ENCODE measurements at places on chromosomes 7 and 10.

DNA sequence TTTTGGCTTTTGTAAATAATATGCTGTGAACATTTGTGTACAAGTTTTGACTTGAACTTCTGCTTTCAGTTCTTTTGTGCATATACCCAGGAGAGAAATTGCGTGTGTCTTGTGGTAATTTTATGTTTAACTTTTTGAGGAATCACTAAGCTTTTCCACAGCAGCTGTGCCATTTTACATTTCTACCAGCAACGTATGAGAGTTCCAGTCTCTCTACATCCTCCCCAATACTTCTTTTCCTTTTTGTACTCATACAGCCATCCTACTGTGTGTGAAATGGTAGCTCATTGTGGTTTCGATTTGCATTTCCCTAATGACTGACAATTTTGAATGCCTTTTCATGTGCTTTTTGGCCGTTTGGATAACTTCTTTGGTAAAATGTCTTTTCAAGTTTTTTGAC is 66.3 kb upstream of the INHBA start:
- no peak for DNase-seq

DNA sequence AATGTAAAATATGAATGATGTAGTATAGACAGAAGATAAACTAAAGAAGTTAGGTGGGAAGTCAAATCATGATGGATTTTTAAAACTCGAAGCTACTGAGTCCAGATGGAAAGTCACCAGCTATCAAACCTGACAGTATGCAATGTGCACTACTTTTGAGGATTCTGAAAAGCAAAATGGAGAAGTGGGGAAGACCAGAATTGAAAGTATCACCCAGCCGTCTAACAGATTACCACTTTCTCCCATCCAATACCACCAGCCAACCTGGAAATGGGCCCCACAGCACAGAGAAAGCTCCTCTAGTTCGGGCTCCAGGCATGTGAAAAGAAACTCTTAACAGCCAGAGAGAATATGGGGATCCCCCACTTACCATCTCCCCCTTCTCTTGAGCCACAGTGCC is 67.9 kb upstream of the SRRM3 start:
- DNase-seq, result no peak

GRCh38 chr7:136053689-136054485 is 76.7 kb upstream of the MTPN start:
- DNase-seq, result no peak

DNA sequence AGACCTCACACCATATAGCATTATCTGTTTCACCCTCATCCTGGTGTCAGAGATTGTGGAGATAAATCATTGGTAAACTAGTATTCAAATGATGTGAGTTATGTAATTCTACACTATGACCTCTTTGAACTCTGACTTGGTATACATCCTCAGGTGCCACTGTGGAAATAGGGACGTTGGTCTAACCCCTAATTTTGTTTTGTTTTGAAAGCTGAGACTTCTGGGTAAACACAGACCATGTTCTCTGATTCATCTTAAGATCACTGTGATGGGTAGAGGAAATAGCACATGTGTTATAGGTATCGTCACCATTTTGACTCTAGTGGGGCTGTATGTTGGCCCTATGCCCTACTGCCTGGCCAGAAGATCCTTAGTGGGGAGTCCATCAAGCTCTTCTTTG is 241.6 kb downstream of the CCDC7 start:
- no peak for DNase-seq

GRCh38 chr10:69969977-69970376 is 82.7 kb upstream of the MACROH2A2 start:
- no peak for DNase-seq

DNA sequence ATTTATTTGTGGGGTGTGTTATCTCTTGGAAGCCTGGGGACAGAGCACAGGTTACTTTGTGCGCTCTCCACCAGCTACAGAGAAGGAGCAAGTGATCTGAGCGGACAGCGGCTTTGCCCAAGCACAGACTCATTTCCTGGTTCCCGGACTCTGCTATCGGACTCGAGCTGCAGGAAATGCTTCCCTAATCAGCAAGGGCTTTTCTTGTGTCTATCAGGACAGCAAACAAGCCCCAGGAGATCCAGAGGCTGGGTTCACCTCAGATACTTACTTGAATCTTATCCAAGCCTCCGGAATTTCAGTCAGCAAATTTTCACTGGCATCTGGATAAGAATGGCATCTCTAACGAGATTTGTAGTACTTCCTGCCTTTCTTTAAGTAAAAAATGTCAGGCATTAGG is 27.8 kb downstream of the MRC1 start:
- DNase-seq, result no peak

DNA sequence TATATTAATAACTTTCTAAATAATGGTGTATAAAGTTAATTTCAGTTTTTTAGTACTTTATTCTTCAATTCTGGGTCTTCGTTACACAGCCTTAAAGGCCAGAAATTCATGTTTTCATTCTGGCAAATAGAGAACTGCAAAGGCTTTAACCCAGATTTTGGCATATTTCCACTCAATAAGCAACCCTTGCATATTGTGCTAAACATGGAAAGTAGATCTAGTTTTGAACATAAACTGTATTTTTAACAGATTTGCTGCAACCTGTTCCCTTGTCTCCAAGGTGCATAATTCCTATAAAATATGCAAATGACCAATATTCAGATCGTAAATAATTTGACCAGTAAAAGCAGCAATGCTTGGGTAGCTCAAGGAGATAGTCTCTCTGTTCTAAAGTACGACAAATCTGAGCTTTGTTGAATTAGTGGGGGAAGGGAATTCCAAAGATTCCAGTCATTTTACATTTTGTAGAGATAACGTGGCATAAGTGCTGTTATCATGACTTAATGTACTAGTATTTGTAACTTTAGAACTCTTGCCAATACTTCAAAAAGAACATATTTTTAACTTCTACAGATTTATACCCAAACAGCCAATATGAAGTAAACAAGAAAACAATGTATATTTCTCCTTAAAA is 46.4 kb upstream of the RSBN1L start:
- DNase-seq, result no peak

- no peak for DNase-seq
Observed at GRCh38 chr7:135158874-135159273, 11.0 kb downstream of the TMEM140 start.

DNA sequence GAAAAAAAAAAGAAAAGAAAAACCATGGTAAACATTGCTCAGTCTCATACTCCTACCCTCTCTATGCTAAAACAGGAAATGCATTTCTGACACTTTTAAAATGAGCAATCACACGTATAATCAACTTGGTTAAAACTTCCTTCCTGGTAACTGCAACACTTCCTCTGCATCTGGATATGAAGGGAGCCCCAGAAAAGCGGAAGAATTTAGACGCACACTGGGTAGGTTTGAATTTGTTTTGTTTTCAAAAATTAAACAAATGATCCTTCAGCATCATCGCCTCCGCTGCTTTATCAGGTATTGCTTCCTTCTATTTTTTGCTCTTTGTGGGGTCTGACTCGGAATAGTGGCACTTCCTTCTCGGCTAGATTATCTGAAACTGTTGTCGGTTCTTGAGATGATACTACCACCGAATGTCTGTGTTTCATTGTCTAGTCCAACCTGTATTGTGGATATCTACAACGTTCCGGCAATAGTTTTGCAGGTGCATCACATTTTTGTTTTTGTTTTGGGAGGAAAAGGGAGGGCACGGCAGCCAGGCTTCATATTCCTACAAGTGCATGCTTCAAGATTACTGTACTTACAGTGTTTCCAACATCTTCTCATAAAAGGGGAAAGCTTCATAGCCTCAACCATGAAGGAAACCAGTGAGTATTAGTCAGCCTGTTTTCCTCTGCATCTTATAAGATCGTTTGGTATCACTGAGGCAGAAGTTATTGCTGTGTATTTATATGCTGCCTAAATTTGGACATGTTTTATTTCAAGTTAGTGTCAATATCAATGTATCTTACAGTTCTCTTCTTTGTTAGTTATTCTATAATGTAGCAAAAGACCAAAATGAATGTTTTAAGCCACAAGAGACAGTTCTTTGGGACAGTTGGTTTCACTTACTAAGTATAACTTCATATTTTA is at the start of gene PIK3CG:
Gene PIK3CG, plus strand, starts transcription at position 153 of the 912 bp plus-strand sequence. CDS start 2,280 bp downstream, outside the sequence.
- no peak for DNase-seq

DNA sequence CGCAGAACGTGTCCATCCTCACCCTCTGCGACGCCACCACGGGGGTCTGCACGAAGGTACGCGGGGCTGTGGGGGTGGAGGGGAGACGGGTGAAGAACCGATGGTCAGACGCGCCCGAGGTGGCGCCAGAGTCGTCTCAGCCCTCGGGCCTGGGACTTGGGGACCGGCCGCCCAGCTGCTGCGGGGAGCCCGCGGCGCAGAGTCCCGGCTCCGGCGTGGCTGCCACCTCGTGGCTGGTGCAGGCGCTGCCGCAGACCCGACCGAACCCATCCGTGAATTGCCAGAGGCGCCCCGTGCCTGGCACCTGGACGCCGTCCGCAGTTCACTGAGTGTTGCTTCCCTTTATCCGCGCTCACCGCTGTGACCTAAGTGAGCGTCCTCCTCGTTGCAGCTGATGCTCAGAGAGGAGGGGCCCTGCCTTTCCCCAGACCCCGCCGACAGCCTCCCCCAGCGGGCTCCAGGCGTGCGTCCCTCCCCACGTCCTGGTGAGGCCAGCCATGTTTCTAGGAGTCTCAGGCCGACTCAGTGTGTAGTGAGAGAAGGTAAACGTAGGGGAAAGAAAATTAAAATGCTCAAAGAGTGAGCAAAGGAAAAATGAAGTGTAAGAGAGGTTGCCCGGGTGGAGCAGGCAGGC is 208.7 kb downstream of the PAXIP1 start:
- DNase-seq, result no peak

DNA sequence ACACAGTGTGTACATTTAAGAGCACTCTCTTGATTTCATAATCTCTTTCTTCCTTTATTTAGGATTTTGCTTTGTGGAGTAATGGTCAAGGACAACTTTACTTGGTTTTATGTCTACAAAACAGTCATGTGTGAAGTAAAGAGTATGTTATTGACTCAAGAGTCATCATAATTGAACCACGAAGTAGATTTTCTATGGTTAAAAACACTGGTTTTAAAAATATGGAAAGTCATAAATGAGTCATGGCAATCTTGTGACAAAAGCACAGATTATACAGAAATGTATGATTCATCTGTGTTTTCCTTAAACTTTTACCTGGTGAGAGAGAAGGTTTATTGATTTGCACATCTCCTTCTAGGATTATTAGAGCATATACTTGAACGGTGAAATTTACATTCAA is 969.7 kb downstream of the GATA3 start:
- no peak for DNase-seq

DNA sequence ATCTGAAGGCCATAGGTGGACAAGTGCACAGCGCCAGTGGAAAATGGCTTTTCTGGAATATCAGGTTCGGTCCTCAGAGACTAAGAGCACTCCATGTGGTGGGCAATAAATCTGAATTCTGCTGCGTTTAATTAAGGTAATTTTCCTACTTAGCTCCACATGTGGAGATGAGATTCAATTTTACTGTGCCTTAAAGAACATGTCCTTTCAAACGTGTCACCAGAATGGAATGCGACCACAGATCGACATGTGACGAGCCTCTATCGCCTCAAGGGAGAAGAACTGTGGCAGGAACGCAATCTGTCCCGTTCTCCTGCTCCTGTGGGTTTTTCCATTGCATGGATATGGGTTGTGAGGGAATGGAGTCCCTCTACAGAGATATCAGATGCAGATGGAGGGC is 205.3 kb upstream of the ZNF32 start:
- no peak for DNase-seq

DNA sequence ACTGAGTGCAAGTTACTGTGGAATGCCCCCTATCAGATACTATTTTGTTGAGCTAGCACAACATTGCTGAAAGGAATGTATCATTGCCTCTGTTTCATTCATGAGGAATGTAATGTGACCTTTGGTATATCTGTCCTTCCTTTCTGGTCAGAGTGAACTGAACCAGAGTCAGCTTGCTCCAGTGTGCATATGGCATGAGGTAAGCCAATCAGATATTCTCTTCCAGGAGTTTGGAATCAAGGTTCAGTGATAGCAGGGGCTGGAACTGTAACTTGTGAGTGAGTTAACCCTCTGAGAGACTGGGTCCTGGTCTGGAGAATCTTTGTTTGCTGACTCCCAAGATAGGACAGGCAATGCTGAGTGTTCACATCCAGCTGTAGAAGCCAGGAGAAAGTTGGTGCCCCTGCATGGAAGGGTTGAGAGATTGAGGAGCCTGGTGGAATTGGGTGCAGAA is 45.3 kb upstream of the OSBPL3 start:
- DNase-seq, result no peak

- no peak for DNase-seq
Observed at GRCh38 chr7:92751902-92752901, 84.2 kb downstream of the CDK6 start.

DNA sequence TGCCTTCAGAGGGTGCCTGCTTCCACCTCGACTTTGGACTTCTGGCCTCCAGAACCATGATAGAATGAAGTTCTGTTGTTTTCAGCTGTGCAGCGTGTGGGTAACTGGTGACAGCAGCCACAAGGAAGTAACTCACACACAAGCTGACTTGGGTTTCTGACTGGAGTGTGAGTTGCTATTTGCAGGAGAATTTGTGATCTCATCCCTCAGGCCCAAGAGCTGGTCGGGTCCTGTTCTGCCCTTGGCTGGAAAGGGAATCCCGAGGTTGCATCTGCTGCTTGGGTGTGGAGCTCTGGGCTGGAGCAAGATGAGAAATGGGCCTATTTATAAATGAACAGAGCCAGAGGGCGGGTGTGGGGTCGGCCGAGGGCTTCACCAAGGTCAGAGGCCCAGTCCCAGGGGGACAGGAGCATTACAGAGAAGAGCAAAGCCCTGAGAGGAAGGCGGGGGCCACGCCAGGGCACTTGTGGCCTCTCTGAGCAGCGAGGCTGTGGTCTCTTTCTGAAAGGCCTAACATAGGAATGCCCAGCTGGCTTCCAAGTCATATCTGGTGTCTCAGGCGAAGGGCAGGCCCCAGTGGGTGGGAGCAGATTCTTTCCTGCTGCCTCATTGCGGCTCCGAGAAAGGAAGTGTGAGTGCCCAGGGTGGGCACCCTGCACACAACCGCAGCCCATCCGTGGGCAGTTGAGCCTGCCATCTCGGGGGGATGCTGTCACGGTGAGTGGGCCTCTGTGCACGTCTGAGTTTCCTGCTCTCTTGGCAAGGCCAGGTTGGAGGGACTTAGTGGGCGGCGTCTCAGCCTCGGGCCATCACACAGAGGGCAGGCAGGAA is 26.5 kb upstream of the C10orf71 start:
- no peak for DNase-seq

DNA sequence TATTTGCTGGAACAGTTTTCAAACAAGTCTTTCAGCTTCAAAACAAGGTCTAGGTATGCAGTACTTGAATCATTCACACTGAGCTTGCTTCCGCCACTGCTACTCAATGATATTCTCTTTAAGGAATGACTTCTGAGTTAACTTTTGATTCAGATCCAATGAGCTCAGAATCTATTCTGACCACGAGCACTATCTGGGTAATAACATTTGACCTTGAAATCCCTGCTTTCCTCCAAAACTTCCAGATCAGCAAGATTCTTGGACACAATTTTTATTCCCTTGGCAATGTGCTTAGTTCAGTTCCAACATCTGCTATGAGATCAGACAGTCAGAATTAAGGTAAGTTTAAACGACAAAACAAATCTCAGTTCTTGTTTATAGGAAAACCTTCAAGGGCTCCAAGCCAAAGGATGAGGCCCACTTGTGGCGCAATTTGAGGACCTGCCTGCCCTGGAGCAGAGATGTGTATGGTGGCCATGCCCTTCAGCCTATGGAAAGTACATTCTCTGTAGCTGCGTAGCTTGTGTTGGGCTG is 87.2 kb downstream of the RNF216 start:
- no peak for DNase-seq

- no peak for DNase-seq
Observed at GRCh38 chr7:151166629-151167196, 781 bp downstream of the GBX1 start.

- no peak for DNase-seq
Observed at GRCh38 chr10:112215342-112215774, 31.8 kb upstream of the GPAM start.

- DNase-seq, result no peak
Observed at GRCh38 chr7:35727571-35727970, 32.6 kb upstream of the HERPUD2 start.

All from cortex of kidney (tissue), 1 donor.